Urinary bladder (tissue), 4 donors: ENCODE measurements at places on chromosomes 11 and 22.
A peak's percentile ranks its signal among the peaks of the same experiment; 100 is the strongest.

DNA sequence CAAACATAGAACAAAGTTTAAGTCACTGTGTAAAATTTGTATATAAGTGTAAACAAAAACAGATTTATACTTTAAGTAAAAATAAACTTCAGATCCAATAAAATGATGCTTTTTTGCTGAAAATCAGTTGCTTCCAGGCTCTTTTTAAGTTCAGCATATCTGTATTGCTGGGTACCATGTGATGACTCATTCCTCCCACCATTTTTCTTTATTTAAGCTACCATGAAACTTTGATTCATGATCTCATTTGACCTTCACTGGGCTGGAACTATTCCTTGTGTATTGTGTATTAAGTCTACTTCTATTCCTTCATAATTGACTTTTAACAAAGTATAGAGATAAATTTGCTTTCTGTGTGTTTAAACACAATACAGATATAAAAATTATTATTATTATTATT is 46.3 kb upstream of the RRM1 start:
- DNase-seq, result no peak

DNA sequence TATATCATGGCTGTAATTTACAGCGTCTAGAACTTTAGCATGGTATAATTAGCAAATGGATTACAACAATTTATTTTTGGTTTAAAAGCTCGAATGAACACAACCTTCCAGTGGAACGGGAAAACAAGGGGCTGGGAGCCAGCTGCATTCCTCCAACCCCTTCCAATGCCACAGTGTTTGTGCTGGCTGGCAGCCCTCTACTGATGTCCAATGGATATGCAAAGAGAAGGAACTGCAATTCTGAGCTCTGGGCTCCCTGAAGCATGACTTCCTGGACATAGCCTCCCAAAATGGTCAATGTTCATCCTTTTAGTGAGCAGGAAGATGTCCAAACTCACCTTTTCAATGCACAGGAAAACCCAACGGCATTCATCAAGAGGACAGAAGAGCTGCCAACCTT is 288.3 kb downstream of the TENM4 start:
- no peak for DNase-seq

DNA sequence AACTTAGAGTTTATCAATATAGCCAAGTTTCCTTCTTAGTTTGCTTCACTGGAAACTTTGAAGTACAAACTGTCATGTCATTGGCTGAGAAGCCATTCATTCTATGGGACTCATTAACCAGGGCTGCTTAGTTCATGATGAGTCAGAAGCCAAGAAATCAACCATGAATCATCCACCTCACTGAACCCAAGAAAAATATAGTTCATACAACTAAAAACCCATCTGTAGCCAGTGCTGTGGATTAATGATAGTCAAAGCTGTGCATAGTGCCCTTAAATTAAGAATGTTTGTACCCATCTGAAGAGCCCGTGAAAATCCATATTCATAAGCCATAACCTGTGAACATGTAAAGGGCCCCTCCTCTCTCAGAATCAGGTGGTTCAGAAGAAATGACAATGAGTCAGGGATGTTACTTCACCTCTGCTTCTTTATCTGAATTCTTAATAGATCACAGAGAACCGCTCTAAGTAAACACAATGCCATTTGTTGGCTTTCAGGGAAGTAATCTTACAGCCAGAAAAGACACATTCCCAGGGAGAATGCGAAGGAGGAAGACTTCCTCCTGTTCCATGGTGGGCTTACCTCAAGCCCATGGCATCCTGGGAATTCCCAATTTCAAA is 25.4 kb downstream of the MMP20 start:
- no peak for DNase-seq

DNA sequence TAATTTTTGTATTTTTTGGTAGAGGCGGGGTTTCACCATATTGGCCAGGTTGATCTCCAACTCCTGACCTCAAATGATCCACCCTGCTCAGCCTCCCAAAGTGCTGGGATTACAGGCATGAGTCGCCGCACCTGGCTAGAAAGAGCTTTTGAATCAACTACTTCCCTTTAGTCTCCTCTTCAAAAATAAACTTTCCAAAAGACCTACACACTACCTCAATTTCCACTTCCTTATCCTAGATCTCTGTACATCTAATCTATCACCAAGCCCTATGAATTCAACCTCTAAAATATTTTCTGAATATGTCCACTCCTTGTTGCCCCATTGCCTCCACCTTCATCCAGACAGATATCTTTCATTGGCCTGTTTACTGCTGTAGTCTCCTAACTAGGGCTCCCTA is 13.1 kb upstream of the DDX6 start:
- no peak for DNase-seq

DNA sequence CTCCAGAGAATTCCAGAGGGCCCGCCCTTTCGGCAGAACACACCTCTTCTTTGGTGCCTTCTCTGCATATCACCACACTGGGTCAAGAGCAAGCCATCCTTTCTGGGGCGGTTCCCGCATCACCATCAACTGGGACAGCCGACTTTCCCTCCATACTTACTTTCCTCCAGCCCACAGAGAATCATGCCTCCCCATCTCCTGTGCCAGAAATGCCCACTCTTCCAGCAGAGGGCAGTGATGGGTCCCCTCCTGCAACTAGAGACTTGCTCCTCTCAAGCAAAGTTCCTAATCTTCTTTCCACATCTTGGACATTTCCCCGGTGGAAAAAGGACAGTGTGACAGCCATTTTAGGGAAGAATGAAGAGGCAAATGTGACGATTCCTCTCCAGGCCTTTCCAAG is 157.7 kb downstream of the C11orf91 start:
- no peak for DNase-seq

GRCh38 chr11:44949160-44950030 is 1.3 kb downstream of the TP53I11 start:
- DNase-seq, result no peak

DNA sequence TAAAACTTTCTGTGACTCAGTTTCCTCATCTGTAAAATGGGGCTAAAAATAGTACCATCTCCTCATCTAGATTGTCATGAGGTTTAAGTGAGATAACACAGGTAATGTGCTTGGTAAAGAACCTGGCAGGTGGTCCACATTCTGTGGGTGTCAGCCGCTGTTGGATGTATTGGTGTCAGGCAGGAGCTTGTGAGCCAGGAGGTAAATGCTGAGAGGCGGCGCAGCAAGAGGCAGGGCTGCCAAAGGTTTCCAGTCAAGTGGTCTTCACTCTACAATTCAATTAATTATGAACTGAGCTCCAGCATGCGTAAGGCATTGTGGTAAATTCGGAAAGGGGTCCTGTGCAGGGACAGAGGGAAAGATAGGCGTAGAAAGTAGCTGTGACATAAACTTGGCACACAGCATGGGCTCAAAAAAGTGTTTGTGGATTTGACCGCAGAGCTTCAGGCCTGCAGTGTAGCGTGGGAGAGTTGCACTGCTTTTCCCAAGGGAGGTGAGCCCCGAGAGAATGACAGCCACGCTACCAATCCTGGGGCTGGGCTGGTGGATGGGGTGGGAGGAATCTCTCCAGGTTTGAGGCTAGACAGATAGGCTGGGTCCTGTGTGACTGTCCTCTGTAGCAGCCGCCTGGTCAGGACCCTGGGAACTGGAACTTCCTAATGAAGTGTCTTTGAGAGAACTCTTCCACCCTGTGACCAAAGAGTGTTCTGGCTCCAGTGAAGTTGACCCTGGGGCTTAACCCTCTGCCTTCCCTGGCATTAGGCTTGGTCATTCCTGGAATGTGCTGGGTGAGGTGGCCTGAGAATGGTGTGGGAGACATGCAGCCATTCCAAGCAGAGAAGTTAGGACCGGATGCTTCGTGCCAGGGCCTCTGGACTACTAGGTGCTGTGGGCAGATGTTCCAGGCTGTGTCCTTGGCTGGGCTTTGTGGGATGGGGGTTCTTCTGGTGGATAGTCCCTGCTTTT is 122.4 kb downstream of the FEZ1 start:
- DNase-seq, result no peak

- DNase-seq, result no peak
Observed at GRCh38 chr22:25659413-25659812, 82.6 kb upstream of the MYO18B start.

DNA sequence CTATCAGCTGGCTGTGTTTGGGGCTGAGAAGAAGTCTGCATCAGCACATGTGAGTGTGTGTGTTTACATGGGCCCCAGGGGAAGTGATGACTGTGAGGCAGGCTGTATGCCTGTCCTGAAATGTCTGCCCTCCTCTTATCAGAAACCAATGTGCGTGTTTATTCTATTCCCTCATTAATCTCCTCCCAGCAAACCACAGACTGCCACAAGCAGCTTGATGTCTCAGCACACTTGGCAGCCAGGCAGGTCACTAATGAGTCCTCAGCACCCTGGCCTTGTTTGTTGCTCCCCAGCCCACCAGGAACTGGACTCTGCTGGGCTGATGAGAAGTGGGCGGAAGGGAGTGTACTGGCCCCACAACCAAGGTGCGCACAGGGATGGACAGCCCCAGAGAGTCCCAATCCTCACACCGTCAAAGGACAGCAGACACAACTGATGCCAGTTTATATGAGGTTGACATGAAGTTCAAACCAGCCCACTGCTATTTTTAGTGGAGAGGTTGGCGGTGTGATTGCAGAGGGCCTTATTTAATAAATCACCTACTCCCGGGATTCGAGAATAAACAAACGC is 225.8 kb downstream of the ETS1 start:
- no peak for DNase-seq

DNA sequence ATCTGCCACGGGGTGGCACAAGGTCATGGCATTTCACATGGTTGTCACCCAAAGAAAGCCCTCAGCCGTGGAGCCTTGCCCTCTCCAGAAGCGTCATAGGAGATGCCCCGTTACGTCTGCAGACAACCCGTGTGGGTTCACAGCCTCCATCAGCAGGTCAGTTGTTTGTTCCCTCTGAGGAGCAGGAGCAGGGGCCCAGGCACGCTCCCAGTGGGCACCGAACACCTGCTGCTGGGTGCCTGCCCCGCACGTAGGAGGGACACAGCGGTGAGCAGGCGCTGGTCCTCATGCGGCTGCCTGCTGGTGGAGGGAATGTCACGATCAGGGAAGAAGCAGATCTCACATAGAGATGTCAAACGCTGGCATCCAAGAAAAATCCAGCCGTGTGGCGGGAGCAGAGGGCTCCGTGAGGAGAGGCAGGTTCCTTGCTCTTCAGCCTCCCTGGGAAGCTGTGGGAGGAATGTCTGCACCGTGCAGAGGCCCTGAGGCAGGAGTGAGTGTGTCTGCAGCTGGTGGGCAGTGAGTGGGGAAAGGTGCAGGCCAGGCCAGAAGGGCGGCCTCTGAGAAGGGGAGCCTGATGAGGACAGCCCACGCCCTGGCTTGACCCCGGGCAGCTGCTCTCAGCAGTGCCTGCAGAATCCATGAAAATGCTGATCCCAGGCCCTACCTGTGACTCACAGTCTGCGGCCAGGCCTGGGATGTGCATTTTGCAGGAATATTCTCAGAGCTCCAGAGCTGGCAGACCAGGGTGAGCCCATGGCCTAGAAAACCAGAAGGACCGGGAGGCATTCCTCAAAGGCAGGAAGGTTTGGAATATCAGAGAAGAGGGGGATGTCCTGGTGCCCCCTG is 36.4 kb upstream of the TH start:
- DNase-seq, result no peak

GRCh38 chr11:1829039-1829820 is 5.6 kb upstream of the SYT8 start:
- no peak for DNase-seq

GRCh38 chr11:119335091-119335654 is 846 bp downstream of the RNF26 start:
- DNase-seq, result no peak

GRCh38 chr11:122799406-122800105 is 38.7 kb upstream of the CRTAM start:
- DNase-seq, result no peak

GRCh38 chr11:122375687-122376399 is 259.8 kb upstream of the BLID start:
- no peak for DNase-seq

DNA sequence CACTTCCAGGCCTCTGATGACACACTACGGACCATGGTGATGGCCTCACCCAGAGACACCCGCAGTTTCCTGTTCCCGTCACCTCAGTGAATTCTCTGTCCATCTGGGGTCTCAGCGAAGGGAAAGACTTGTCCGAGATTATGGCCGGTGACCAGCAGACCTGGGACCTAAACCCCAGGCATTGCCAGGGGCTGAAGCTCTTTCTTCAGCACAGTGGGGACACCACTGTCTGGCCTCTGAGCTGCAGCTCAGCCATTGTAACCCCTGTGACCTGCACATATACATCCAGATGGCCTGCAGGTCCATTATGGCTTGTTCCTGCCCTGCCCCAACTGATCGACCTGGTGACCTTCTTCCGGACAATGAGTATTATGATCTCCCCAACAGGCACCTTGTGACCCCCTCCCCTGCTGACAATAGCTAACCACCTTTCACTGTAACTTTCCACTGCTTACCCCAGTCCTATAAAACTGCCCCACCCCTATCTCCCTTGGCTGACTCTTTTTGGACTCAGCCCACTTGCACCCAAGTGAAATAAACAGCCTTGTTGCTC is 22.3 kb downstream of the CBX7 start:
- DNase-seq, result no peak

- DNase-seq, result peak; percentile 85
Observed at GRCh38 chr11:2837096-2837601, 48.4 kb downstream of the CDKN1C start.

DNA sequence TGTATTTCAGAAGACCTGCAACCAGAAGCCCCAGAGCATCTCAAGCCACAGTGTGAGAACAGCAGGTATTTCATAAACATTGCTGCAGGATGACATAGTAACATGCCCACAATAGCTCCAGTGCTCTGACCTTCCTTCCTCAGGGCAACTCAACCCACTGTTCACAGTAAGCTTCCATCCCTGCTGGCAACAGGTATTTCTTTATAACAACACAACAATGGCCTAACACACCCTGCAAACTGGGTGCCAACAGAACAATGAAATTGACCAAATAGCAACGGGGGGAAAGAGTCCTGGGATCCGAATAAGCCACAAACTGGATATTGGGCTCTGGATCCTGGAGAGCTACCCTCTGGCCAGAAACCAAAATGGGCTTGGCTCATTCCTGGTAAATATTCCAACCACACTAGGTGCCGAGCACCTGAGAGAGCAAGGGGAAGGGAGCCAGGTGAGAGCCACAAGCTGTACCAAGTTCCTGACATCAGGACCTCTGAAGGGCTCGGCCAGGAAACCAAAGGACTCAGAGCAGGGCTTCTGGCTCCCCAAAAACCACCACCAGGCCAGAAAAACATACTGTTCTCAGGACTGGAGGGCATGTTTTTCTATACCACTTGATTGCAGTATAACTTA is 99.5 kb downstream of the MICAL3 start:
- DNase-seq, result no peak

GRCh38 chr11:623999-624704 is 603 bp downstream of the CDHR5 start:
- no peak for DNase-seq

- DNase-seq, result no peak
Observed at GRCh38 chr11:9125185-9125886, 33.9 kb upstream of the SCUBE2 start.

DNA sequence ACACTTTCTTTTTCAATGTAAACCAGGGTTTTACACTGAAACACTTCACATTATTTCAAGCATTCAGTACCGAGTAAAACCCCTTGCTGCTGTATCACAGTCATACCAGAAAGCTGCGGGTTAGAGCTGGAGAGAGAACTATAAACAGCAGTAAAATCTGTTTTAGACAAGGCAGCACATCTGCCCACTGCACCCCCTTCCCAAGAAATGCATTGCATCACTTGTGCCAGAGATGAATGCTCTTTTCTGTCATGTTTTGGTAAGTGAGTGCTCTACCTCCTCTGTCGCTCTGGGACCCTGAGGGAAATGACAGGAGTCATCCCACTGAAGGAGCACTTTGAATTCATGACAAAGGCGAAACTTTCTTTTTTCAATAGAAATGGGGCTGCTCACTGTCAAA is 107.2 kb downstream of the MAML2 start:
- no peak for DNase-seq
